Activated B cell treated with CpG ODN at 0.5 μM for 24 hours (primary cell): ENCODE measurements at places on chromosomes 11 and 22. TPM values are rescaled to one million over a fixed set of nuclear protein-coding genes. Genes with fewer than 3 reads are reported as not detected.
A peak's percentile ranks its signal among the peaks of the same experiment; 100 is the strongest.

KCNJ5 gene
- total RNA-seq = not detected in 2 replicates

SYT9 gene
- total RNA-seq = not detected in 2 replicates

TYR gene
- not detected in 2 replicates for total RNA-seq

ZP1 gene
- not detected in 2 replicates for total RNA-seq

KCNE3 gene
- total RNA-seq = not detected in 2 replicates

GRCh38 chr11:6548121-6548520, 51.0 kb downstream of the DNHD1 start:
- no peak for DNase-seq

- DNase-seq = no peak
These were observed 28.2 kb downstream of the HTR3B start for GRCh38 chr11:113932788-113933187.

- no peak for DNase-seq
These were observed 18.9 kb downstream of the APIP start for GRCh38 chr11:34897171-34897870.

DNA sequence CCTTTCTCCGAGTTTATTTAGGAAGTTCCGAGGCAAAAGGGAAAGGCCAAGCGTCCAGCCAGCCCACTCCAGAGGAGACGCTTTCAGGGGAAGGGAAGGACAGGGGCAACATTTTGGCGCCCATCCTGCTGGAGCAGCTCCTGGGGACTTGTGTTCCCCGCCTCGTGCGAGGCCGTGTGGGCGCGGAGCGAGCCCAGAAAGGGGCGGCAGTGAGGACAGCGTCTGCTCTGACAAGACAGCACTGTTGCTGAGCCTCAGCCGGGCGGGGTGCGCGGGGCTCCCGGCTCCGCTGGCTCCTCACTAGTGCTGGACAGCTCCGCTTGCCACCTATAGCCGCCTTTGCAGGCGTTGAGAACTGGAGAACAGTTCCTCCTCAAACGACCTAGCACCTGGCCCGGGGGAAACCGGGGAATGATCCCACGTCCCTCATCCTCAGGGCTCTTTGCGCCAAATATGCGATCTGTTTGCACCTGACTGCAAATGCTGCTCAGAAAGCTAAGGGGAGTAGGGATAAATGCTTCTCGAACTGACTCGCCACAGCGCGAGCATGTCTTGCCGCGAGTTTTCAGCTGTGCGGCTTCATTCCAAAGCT, 722 bp upstream of the GUCY1A2 start:
- DNase-seq = no peak

DNA sequence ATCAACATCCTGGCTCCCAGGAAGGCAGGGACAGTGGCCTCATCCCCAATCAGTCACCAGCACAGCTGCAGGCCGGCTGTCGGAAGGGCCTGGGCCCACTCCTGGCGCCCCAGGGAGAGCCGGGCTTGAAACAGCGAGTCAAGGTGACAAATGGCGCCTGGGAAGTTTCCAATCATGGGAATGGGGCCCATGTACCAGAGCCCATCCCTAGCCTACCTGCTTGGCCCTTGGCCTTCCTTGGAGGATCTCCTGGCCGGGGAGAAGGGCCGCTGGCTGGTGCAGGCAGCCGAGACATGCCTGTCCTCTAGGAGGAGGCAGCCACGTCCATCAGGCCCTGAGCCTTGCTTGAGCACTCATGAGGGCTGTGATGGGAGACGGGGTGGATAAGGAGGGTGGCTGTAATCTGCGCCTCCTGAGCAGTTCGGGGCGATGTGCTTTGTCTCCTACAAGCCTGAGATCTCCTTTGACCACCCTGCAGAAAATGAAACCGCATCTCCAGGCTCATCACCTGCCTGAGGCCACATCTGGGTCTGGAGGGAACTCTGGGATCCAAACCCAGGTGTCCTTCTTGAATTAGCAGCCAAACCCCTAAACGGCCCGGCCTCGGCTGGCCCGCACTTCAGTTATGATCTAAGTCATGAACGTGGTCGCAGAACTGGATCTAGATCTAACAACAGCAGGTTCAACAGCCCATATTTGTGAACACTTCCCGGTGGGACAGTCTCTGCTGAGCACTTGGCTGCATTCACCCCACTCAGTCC, 862.0 kb downstream of the TBC1D22A start:
- DNase-seq = no peak

DNA sequence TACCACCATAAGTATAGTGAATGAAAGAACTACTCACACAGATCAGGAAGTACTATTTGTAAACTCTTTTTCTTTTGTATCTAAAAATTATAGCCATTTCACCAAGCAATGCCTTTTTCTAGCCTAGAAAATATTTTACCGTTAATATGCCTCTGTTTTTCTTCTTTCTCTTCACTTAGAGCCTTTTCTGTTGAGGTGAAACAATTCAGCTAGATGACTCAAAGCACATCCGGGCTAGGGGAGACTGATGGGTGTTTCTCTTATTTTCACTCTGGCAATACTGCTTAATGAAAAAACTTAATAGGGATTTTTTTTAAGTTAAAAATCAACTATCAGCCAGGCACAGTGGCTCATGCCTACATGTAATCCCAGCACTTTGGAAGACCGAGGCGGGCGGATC, 93.3 kb downstream of the SGSM3 start:
- no peak for DNase-seq

GRCh38 chr11:70225681-70226177, 22.6 kb downstream of the FADD start:
- no peak for DNase-seq

DNA sequence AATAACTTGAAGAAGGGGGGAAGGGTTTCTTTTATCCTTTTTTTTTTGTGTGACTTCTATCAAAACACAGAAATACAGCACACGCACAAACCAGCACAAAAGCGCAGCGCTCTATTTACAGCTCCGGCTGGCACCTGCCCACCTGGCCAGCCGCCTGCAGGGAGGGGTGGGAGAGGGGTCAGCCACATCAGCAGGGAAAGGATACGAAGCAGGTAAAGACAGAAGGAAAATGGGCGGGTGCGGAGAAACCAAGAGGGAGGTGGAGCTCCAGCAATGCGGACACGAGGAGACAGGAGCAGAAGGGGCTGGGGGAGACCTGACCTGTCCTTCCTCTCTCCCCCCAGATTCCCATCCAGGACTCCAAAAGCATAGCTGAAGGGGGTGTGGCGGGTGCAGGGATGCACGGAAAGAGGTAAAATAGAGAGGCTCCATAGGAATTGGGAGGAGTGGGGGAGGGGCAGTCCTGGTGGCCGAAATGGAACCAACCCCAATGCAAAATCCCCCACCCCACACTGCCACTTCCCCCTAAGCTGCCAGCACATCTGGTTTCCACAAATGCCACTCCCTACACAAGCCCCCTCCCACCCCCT, 14.1 kb downstream of the CXCR5 start:
- no peak for DNase-seq

- DNase-seq = peak; percentile 39
These were observed at the start of gene PKNOX2 for GRCh38 chr11:125164422-125165110. TSS of gene PKNOX2 (plus strand) at chr11:125164751. CDS start at chr11:125351306, 186,555 bp downstream.

DNA sequence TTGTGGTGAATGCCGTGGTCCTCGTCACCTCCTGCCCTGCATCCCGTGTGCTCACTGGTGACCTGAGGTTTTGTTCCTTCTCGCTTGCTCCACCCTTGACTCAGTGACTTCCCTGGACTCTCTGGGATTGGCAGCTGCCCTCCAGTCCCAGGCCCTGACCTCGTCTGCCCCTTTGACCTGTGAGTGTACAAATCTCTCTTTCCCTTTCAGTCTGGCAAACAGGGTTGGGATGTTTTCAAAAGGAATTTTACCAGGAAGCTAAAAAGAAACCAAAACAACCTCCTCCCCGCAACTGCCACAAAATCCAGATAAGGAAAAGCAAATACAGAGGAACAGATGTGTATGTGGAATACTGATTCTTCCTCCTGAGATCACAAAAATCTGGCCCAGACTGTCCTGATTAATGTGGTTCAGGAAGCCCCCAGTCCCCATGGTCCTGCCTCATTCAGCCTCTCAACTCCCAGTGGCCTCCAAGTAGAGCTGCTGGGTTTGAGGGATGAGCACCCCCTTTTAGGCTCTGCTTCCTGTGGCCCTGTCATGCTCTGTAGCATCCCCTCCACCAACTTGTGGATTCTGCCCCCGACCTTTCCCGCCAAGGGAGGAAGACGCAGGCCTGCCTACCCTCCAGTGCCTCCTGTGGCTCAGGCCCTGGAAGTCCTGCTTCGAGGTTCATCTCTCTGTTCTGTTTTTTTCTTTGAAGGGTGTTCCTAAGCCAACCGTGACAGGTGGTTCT, 15.2 kb downstream of the ROBO4 start:
- DNase-seq = no peak

DNA sequence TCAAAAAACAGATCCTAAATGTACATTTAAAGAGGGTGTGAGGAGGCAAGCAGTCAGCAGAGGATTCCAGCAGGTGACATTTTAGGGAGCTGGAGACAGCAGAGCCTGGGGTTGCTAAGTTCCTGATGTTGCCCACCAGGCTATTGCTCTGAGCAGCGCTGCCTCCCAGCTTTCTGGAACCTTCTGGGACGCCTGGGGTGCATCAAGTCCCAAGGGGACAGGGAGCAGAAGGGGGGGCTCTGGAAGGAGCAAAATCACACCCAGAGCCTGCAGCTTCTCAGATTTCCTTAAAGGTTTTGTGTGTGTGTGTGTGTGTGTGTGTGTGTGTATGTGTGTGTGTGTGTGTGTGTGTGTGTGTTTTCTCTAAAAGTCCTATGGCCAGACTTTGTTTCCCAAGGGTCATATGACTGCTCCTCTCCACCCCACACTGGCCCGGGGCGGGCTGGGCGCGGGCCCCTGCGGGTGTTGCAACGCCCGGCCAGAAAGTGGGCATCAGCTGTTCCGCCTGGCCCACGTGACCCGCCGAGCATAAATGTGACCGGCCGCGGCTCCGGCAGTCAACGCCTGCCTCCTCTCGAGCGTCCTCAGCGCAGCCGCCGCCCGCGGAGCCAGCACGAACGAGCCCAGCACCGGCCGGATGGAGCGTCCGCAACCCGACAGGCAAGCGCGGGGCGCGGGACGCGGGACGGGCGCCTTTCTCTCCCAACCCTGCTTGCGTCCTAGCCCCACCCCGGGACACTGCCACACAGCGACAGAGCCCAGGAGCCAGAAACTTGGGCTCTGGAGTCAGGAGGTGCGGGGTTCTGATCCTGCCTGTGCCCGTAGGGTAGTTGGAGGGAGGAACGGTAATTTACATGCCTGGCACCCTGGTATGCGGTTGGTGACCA, at the start of gene HMOX1:
TSS of gene HMOX1 (plus strand) at position 560 of the 887 bp plus-strand sequence. CDS start at position 638, 78 bp downstream.
- DNase-seq = peak; percentile 69

GRCh38 chr11:65810046-65810868, 23.4 kb downstream of the OVOL1 start:
- DNase-seq = no peak

DNA sequence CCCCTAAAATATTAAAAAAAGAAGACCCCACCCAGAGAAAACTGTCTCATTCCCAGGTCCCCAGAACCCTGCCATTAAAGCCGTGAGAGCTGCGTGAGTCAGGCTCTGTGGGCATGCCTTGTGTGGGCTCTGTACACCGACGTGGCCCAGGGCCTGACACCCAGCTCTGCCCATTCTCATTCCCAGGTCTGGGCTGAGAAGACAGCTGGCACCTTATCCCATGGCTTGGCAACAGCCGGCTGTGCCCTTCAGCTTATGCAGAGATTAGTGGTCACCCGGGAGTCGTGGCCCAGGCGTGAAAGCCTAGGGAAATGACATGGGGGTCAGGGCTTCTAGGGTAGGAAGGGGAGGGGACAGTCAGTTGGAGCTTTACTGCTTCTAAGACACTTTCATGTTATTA, 31.9 kb downstream of the OTOG start:
- DNase-seq = no peak

DNA sequence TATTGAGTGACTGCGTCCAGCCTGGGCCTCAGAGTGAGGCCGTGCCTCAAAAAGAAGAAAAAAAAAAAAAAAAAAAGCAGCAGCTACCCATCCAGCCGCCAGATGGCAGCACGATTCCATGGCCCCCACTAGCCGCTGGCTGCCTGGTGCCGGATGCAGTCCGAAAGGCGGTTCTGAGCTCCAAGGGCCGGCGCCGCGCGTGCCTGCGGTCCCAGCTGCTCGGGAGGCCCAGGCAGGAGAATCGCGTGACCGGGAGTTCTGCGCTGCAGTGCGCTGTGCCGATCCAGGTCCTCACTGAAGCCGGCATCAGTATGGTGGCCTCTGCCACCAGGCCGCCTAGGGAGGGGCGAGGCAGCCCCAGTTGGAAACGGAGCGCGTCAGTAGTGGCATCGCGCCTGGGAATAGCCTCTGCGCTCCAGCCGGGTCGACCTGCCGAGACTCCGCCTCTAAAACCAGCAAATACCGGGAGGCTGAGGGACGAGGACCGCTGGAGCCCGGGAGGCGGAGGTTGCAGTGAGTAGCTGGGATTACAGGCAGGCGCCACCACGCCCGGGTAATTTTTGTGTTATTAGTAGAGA, 19.3 kb downstream of the SCARF2 start:
- peak; percentile 66 for DNase-seq

- no peak for DNase-seq
These were observed 59.1 kb downstream of the CLMP start for GRCh38 chr11:123135863-123136446.

DNA sequence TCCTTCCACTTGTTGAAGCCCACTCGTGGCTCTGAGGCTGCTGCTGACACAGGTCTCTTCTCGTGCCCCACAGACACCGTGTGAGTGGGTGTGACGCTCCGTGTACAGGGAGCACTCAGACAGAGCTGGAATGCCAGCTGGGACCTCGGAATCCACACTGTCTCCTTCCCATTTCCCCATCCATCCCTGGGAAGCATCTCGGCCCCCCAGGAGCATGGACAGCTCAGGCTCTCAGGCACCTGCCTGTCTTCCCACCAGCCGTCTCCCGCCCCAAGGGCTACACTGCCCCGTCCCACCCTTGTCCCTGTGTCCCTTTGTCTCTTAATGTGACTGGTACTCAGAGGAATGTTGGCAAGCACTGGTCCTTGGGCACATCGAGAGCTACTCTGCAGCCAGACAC, 63.8 kb downstream of the ARHGAP8 start:
- no peak for DNase-seq

- DNase-seq = no peak
These were observed 19.9 kb downstream of the PACSIN2 start for GRCh38 chr22:42994917-42995562.

DNA sequence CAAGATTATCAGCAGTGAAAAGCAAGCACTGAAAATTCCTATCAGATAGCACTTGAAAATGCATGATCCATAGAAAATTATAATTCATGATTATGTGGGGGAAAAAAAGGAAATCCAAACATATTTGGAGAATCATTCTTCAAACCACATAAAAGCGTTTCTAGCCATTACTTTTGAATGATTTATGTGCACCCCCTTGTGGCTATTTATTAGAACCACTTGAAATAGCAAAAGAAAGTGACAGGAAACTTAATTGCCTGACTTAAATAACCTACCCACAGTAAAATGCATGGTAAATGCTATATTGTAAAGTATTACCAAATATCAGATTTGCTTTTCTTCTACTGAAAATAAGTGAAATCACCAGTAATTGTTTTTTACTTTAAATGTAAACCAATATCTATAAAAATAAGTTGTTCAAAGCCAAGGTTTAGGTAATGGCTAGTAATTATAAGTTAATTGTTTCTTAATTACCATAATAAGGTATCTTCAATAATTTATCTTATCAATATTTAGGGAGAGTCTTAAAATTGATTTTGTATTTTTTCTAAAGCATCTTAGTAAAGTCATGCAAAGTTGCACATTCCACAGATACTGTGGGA, 168.5 kb downstream of the ARHGAP42 start:
- no peak for DNase-seq

GRCh38 chr11:2121227-2122130, 17.7 kb downstream of the IGF2 start:
- DNase-seq = no peak
